ENCODE measurements at places on chromosomes 3 and 15.

- no peak for DNase-seq
These were observed 14.9 kb downstream of the KBTBD12 start for GRCh38 chr3:127929818-127930413.

DNA sequence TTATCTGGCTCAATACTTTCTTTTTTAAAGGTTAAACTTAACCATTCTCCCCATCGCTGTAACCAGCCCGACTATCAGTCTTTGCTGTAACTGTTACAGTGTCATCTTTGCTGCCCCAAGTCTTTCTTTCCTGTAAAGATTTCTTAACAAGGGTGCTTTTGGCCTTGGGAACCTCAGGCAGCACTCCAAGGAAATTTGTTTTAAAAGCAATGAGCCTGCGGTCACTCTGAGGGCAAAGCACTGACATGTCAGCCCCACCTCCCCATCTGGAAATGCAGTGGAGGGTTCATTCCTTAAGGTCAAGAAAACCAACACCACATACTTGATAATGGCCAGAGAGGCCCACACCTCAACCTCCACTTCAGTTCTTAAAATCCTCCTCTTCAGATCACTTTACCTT lies 3.2 kb downstream of the TRANK1 start:
- DNase-seq = peak; percentile 40

GRCh38 chr3:128967748-128968355 lies 26.0 kb downstream of the CFAP92 start:
- no peak for DNase-seq

- DNase-seq = no peak
These were observed 198.7 kb downstream of the TNIK start for GRCh38 chr3:171261487-171261886.

DNA sequence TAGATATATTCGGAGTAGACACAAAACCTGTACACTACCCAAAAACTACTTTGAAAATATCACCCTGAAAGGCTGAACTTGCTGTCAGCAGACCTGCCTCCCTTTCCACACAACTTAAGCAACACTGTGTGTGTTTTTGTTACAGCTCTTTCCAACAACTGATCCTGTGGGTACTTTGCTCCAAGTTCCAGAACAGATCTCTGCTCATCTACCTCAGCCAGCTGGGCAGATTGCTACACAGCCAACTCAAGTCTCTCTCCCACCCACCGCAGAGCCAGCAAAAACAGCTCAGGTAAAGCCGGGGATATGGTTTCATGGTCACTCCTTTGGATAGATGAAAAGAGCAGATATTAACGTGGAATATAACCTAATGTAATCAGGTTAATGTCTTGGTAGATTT lies 19.7 kb upstream of the SLC22A13 start:
- DNase-seq = no peak

GRCh38 chr3:112096176-112096575 lies 10.0 kb downstream of the C3orf52 start:
- DNase-seq = no peak

- no peak for DNase-seq
These were observed 295.3 kb downstream of the VPS13C start for GRCh38 chr15:61764981-61765380.

- no peak for DNase-seq
These were observed 14.0 kb upstream of the CCDC80 start for GRCh38 chr3:112654979-112655378.

- DNase-seq = no peak
These were observed 90.6 kb downstream of the CRYGS start for GRCh38 chr3:186453531-186453930.

- no peak for DNase-seq
These were observed 4.6 kb upstream of the P2RY14 start for GRCh38 chr3:151282921-151283320.

- no peak for DNase-seq
These were observed 289.8 kb upstream of the ROPN1 start for GRCh38 chr3:124281453-124282316.

- no peak for DNase-seq
These were observed 43.8 kb upstream of the RAB6B start for GRCh38 chr3:133939463-133939835.

- no peak for DNase-seq
These were observed 8.7 kb upstream of the RAB8B start for GRCh38 chr15:63180746-63181145.

DNA sequence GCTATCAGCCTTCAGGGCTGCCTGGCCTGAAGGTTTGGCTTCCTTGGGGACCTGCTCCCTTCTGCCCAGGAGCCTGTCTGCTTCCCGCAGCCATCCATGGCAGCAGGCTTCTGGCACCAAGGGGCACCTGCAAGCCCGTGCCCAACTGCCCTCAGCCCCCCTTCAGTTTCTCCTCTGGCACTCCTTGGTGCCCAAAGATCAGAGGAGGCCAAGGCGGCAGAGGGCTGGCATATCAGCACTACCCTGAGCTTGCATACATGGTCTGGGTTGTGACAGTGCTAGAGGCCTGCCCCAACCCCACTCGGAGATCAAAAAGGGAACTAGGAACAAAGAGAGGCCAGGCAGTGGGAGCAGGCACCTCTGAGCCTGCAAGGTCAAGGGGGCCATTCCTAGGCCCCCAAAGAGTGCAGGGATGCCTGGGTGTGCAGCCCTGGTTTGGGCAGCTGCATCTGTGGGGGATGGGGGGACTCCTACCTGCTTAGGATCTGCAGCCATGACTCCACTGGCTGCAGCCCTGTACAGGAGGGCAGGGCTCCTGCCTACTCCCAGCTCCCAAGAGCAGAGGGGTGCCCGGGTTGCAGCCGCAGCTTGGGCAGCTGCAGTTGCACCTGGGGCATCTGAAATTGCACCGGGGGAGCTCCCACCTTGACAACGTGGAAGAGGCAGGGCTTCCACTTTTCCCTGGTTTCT lies 76.2 kb upstream of the TP63 start:
- DNase-seq = peak; percentile 45

- DNase-seq = no peak
These were observed 81.0 kb upstream of the ZPLD1 start for GRCh38 chr3:102353805-102354204.

- peak; percentile 92 for DNase-seq
These were observed 725 bp downstream of the TLE3 start for GRCh38 chr15:70097063-70097320.

GRCh38 chr15:88470625-88471372 lies 3.3 kb downstream of the MRPS11 start:
- DNase-seq = no peak

DNA sequence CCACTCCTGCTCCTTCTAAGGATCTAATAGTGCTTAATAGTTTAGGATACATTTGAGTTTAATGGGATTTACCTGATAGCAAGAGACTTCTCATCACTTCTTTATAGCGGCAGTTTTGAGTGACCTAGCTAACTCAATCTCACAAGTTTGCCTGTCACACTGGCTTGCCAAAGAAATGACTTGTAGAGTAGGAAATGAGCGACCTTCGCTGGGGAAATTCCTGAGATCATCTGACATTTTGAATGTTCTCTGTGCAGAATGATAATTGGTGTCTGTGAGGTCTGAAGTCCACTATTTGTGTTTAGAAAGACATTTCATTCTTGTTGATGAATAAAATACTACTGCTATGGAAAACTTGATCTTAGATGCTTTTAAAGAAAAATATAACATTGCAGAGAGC lies 30.3 kb downstream of the SUCLG2 start:
- DNase-seq = no peak

DNA sequence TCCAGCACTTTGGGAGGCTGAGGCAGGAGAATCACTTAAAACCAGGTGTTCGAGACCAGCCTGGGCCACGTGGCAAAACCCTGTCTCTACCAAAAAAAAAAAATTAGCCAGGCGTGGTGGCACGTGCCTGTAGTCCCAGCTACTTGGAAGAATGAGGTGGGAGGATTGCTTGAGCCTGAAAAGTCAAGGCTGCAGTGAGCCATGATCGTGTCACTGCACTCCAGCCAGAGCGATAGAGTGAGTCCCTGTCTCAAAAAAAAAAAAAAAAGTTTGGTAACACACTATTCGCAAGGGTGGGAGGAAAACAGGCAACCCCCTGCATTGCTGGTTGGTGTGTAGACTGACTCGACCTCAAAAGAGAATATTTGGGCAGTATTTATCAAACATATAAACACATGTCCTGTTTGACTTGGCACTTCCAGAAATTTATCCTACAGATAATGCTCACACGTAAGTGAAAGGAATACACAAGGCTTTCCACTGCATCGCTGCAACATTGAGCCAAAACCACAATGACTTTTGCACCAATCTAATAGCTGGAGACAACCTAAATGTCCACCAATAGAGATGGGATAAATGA lies 3.1 kb upstream of the ANPEP start:
- no peak for DNase-seq

- DNase-seq = no peak
These were observed 98.7 kb upstream of the STRIT1 start for GRCh38 chr3:155392138-155392537.

- no peak for DNase-seq
These were observed 176.2 kb downstream of the P3H2 start for GRCh38 chr3:189944285-189945145.

DNA sequence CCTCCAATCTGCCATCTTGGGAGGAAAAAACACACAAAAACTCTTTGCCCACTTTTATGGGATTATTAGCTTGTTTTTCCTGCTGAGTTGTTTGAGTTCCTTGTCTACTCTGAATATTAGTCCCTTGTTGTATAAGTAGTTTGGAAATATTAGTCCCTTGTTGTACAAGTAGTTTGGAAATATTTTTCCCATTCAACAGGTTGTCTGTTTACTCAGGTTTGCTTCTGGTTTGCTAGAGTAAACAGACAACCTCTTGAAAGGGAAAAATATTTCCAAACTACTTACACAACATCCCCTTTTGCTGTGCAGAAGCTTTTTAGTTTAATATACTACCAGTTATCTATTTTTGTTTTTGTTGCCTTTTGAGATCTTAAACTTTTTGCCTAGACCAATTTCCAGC lies 193.3 kb upstream of the MANF start:
- DNase-seq = no peak

- no peak for DNase-seq
These were observed 163.8 kb downstream of the FBLN2 start for GRCh38 chr3:13712682-13713180.

DNA sequence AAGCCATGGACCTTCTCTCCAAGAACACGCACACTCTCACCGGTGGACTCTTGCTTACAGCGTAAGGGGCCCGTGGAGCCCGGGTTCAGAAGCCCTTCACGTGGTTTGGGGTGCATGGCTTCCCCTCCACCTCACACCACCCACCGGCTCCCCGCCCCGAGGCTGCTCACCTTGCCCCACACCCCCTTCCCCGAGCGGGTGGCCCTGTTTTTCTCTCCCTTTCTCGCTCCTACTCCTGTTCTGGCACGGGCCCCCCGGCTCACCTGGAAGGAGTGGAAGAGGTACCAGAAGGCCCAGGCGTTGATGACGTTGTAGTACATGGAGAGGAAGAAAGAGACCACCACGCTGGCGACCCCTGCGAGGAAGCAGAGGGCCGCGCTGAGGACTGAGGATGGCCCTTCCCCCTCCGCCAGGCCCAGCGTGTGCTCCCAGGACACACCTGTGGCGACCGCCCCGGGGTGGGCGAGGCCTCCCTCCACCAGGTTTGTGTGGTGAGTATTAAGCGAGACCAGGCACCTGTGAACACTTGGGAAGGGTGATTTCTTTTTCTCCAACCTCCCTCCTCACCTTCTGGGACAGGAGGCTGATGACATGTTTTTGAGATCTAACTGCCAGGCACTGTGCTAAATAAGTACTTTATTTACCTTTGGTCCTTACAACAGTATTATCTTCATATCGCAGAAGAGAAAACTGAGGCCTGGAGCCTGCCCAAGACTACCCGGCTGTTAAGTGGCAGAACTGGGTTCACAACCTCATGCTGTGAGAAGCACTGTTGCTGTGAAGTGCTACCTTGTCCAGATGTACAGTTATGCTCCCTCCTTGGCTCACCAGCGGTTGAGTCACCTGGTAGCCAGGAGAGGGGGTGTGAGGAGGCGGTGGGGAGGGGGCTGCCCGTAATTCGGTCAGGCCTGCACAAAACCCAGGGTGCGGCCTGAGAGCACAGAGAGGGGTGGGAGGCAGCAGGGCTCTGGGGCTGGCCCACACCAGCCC lies 16.3 kb downstream of the SLC6A20 start:
- peak; percentile 54 for DNase-seq

GRCh38 chr15:63495780-63496488 lies 8.5 kb upstream of the USP3 start:
- DNase-seq = no peak

- no peak for DNase-seq
These were observed 13.7 kb downstream of the FAM240A start for GRCh38 chr3:46626039-46626438.

- DNase-seq = no peak
These were observed 108.6 kb upstream of the MRPS22 start for GRCh38 chr3:139235192-139235591.

DNA sequence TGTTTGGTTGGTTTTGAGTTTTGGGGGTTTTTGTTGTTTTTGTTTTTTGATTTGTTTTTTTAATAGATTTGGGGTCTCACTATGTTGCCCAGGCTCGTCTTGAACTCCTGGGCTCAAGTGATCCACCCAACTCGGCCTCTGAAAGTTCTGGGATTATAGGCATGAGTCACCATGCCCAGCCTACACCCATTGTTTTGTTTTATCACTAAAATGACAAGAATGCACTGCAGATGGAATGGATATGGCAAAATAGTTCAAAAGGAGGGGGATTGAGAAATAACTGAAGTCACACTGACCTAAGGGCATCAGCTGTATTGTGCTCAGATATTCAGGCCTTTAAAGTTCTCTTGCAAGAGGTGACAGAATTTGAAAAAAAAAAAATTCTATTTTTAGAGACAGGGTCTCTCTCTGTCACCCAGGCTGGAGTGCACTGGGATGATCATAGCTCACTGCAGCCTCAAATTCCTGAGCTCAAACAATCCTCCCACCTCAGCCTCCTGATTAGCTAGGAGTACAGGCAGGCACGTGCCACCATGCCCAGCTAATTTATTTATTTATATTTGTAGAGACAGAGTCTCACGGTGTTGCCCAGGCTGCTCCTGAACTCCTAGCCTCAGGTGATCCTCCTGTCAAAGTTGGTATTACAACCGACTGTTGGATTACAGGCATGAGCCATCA lies 4.4 kb upstream of the RASA2 start:
- no peak for DNase-seq

DNA sequence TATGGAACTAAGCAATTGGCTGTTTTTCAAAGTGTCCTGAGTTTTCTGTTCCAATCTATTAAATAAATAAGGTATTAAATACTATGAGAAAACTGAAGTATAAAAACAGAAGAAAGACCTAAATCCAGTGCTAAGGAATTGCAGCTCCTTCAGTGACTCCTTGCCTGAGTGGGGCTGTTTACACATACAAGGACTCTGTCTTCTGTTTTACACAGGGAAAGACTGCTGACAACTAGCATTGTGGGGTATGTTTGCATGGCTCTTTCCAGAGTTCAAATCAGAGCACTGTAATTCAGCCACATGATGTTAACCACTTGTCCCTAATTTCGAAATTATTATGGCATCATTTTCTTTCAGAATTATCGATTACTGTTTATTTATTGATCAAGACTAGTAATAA lies 31.3 kb upstream of the MEIS2 start:
- no peak for DNase-seq

DNA sequence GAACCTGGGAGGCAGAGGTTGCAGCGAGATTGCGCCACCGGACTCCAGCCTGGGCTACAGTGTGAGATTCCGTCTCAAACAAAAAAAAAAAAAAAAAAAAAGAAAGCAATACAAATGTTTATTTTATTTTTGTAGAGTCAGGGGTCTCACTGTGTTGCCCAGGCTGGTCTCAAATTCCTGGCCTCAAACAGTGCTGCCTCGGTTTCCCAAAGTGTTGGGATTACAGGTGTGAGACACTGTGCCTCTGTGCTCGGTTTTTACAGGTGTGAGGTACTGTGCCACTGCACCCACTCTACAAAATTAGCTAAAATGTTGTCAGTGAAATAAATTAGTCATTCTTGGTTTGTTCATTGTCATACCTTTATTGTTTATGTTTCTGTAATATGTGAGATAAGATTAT lies 5.5 kb downstream of the PIAS1 start:
- DNase-seq = no peak

GRCh38 chr3:170500995-170501394 lies 82.3 kb downstream of the CLDN11 start:
- DNase-seq = no peak
